Stimulated activated CD4-positive, alpha-beta T cell treated with anti-CD3 and anti-CD28 coated beads, Interleukin-1b, Interleukin-23, amount 100 ng/mL, for 1 hour (primary cell): ENCODE measurements at places on chromosomes 7 and 10.

DNA sequence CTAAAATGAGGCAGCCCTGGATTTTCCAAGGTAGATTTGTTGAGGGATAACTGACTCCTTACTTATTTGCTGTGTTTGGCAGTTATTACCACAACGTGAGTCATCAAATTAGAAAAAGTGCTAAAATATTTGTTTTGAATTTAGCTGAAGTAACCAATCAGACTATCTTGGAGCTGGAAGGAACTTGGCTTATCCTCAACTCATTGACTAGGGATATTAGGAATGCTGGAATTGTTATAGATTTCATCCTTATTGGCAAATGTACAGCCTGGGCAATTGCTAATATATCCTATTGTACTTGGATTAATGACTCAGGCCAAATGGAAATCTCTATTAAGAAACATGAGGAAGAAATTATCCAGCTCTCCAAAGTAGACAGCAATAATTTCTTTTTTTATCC is 1189.0 kb upstream of the LRRN3 start:
- DNase-seq = no peak

GRCh38 chr7:30804078-30804661 is 33.0 kb downstream of the MINDY4 start:
- no peak for DNase-seq

- no peak for DNase-seq
Observed at GRCh38 chr10:11162828-11163599, 145.3 kb downstream of the CELF2 start.

DNA sequence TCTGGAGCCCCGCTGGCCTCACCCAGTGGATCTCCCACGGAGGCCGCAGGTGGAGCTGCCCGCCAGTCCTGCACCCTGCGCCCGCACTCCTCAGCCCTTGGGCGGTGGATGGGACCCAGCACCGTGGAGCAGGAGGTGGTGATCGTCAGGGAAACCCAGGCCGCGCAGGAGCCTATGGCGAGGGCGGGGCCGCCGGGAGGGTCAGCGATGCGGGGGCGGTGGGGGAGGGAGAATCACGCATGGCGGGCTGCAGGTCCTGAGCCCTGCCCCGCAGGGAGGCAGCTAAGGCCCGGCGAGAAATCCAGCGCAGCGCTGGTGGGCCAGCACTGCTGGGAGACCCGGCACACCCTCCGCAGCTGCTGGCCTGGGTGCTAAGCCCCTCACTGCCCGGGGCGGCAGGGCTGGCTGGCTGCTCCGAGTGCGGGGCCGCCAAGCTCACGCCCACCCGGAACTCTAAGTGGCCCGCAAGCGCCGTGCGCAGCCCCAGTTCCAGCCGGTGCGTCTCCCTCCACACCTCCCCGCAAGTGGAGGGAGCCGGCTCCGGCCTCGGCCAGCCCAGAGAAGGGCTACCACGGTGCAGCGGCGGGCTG is 524.8 kb upstream of the TPK1 start:
- no peak for DNase-seq

- DNase-seq = no peak
Observed at GRCh38 chr7:7834761-7835160, 116.4 kb upstream of the RPA3 start.
